ENCODE measurements at places on chromosomes 3 and 15.

DNA sequence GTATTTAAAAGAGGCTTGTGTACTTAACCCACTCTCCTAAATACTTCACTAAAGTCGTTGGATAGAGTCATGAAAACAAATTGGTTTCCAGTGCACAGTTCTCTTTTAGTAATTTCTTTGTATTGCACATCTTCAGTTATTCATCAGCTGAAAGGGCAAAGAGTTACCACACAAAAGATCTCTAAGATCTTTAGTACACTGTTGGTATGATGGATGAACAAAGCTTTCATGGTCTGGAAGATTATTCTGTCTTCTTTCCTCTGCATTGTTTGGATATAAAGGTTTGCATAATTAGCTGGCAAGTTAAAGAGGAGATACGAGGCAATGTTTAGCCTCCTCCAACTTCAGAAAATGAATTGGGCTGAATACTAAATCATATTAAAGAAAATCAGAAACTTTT is 40.5 kb downstream of the BCHE start:
- DNase-seq: no peak

- no peak for DNase-seq
These were observed 13.6 kb downstream of the ARL6 start for GRCh38 chr3:97778152-97778551.

DNA sequence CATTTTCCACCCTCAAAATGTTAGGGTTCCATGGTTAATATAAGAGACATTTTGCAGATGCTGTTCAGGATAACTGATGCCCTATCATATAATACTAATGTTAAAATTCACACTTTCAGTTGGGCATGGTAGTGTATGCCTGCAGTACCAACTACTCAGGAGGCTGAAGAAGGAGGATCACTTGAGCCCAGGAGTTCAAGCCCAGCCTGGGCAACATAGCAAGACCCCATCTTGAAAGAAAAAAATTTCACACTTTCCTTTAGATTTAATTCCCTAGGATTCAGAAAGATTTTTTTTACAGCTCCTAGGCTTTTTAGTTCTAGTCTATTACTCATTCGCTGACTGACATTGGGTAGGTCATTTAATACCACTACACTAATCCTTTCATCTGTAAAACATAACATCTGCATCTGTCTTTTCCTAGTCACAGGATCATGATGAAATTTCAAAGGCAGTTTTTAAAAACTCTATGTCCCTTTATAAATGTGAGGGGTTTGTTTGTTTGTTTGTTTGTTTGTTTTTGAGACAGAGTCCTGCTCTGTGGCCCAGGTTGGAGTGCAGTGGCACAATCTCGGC is 103.7 kb downstream of the MYO5A start:
- DNase-seq: no peak

DNA sequence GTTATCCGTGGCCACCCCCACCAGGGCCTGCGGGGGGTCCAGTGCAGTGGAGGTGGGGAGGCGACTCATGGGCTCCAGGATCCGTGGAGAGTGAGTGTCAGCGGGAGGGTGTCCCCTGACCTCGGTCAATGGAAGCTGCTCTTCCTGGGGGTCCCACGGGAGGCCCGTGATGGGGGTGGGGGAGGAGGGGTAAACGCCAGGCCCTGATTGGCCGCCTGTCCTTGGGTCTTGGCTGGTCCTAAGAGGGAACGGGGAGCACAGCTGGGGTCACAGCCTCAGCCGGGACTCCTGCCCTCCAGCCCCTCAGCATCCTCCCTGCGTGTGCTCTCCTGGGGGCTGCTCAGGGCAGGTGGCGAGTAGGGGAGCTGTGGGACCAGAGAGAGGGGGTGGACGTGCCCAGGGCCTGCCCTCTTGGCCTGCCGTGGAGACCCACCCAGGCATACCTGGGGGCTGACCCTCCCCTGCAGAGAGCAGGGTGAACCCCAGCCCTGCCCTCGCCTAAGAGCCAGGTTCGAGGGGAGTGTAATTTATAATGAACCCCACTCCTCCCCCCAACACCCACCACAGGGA is 184.6 kb downstream of the GOLGA6L6 start:
- no peak for DNase-seq

DNA sequence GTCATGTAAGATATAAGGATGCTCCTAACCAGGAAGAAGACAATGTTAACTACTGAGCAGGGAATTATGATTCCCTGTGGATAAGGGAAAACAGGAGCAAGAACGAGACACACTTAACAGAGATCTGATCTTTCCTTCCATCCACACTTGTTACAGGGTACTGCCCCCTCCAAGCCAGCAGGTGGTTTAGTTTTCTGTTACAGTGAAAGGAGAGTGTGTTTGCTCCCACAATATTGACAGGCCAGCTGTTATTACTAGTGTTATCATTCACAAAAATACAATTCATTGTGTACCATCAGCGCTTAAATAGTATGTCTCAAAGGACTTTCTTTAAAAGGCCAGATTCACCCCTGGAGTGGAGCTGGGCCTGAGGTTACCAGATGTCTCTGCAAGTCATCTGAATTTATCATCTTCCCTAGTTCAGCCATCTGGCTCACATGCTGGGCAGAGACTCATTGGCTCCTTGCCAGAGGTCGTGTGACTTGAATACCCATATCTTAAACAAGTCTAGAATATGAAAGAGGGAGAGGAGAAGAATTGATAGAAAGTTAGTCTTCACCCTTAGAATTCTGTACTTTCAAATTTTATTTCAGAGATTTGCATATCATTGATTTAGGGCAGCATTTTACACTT is 16.8 kb upstream of the FMN1 start:
- no peak for DNase-seq

DNA sequence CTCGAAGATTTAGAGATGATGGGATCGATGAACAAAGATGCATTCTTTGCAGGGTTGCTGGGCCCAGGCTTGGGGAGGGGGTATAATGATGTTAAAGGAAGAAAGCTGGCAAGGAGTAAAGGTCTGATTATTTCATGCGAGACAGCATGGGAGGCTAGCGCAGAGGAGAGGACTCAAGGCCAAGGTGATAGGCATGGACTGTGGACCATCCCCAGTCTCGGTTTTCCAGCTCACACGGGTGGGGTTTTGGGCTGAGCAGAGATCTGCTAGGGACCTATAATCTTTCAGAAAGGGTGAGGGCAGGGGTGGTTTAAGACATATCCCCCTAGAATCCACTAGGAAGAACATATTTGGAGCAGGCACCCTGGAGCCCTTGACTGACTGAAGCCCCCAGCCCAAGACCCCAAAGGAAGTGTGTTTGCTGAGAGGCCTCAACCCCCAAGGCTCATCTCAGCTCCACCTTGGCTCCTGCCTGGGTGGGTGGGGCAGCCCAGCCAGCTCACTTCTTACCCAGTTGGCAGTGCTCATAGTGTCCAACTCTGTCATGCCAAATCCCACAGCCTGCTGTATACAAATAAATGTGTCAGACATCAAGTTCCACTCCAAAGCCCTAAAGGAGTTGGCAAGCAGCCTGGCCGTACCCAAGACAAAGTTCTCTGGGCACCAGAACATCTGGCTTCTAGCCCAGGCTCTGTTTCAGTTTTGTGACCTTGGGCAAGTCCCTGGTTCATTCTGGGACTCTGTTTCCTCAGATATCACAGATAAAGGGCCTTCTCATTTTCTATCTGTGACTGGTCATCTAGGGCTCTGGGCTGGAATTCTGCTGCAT is 17.9 kb downstream of the ACSBG1 start:
- DNase-seq: peak; percentile 78

- no peak for DNase-seq
These were observed 75.7 kb downstream of the LRRK1 start for GRCh38 chr15:100994597-100995446.
